A673 (cell line): ENCODE measurements at places on chromosomes 6 and 20. TPM values are rescaled to one million over a fixed set of nuclear protein-coding genes. Genes with fewer than 3 reads are reported as not detected.

DNA sequence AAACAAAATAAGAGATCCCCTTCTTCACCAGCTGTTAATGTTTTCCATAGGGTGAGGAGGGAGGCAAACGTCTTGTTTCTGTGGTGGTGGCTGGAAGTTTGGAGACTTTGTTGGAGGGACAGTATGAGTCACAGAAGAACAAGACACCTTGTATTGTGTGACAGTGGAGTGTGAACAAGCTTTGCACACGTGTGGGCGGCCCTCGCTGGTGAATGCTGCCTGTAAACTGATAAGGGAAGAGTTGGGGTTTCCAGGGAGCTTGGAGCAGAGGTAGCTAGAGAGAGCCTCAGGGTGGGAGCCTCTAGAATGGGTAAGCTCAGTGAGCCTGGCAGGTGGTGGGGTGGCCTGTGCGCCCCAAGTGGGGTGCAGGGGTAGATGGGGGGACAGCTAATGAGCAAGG, 78.3 kb downstream of the ZDHHC14 start:
- peaks cover 5% of the 10 kb centered on the region for H3K4me1 ChIP-seq
- no peak overlapping the region for H3K4me3 ChIP-seq
- DNase-seq, result no peak

GRCh38 chr6:91654357-91654756, 1067.5 kb upstream of the MAP3K7 start:
- no peaks in the 10 kb centered on the region for H3K4me1 ChIP-seq
- no peak overlapping the region for H3K27ac ChIP-seq
- no peaks in the 10 kb centered on the region for H3K27me3 ChIP-seq
- no peak overlapping the region for H3K4me3 ChIP-seq
- H3K36me3 ChIP-seq, result no peaks in the 10 kb centered on the region

DNA sequence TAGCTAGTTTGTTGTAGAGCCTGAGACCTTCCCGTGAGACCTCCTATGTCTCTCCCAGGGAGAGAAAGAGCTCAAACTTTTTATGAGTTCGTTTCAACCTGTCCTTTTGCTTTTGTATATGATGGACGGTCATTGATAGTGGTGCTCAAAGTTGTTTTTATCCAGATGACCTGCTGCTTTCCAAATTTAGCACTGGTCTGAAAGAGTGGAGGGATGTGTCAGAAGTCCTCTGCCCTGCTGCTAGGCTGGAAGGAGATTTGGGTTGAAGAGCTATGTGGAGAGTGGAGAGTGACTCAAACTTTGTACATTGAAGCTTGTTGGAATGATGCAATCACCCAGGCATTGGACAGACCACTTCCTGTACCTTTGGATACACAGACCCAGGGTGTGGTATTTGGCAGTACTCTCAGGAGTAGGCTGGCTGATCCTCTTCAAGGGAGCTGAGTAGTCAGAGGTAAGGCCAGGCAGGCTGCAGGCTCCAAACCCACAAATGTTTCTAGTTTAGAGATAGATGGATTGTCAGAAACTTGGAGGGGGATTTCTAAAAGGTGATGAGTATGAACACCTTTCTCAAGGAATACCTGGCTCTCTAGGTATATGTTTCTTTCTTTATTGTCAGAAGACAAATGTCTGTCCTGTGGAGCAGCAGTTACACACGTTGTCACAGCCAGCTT, 49.4 kb upstream of the RREB1 start:
- H3K4me3 ChIP-seq, result no peak overlapping the region
- no peaks in the 10 kb centered on the region for H3K36me3 ChIP-seq
- peaks cover 7% of the 10 kb centered on the region for H3K4me1 ChIP-seq
- H3K27me3 ChIP-seq, result no peaks in the 10 kb centered on the region

GRCh38 chr6:37624606-37625574, 72.8 kb downstream of the MDGA1 start:
- H3K36me3 ChIP-seq, result no peaks in the 10 kb centered on the region
- H3K27me3 ChIP-seq, result no peaks in the 10 kb centered on the region
- H3K27ac ChIP-seq, result no peak overlapping the region
- peak overlapping the region; percentile 4 for H3K4me3 ChIP-seq
- H3K4me1 ChIP-seq, result peaks cover 32% of the 10 kb centered on the region

GRCh38 chr6:38346291-38347079, 293.2 kb downstream of the BTBD9 start:
- no peak overlapping the region for H3K27ac ChIP-seq
- H3K4me1 ChIP-seq, result no peaks in the 10 kb centered on the region
- no peak overlapping the region for H3K4me3 ChIP-seq
- peak; percentile 76 for DNase-seq
- H3K36me3 ChIP-seq, result no peaks in the 10 kb centered on the region

DNA sequence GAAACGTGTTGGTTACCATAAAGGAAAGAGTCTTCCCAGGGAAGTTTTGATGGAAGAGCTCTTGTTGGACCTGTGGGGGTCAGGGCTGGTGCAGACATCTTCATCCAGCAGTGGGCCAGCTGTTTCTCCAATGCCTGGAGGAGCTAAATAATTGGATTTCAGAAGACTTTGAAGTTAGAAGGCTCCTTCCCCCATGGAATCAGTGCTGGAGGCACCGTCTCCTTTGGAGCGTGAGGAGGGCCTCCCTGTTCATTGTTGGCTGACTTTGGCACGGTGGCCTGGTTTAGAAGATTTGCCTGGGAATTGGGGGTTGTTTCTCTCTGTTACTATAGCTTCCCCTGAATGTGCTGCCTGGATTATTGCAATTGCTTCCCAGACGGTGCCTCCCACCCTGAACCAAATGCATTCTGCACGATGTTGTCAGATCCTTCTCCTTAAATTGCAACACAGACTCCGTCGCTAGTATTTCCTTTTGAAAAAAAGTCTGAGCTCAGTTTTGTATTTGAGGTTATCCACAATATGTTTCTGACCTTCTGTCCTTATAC, 27.7 kb upstream of the KCNG1 start:
- H3K4me1 ChIP-seq, result no peaks in the 10 kb centered on the region
- H3K36me3 ChIP-seq, result no peaks in the 10 kb centered on the region
- no peak for DNase-seq
- peaks cover 9% of the 10 kb centered on the region for H3K27me3 ChIP-seq
- no peak overlapping the region for H3K4me3 ChIP-seq
- H3K27ac ChIP-seq, result no peak overlapping the region

ZC2HC1B gene
- total RNA-seq, result not detected in 2 replicates

CYP39A1 gene
- total RNA-seq, result 0.17 TPM in 1 of 2 replicates, not detected in the other

ADISSP gene
- total RNA-seq, result 75.7 and 80.3 TPM in 2 replicates

- no peak for DNase-seq
- H3K36me3 ChIP-seq, result no peaks in the 10 kb centered on the region
- no peak overlapping the region for H3K4me3 ChIP-seq
Observed at GRCh38 chr20:44349349-44349748, 6.2 kb upstream of the HNF4A start.

DNA sequence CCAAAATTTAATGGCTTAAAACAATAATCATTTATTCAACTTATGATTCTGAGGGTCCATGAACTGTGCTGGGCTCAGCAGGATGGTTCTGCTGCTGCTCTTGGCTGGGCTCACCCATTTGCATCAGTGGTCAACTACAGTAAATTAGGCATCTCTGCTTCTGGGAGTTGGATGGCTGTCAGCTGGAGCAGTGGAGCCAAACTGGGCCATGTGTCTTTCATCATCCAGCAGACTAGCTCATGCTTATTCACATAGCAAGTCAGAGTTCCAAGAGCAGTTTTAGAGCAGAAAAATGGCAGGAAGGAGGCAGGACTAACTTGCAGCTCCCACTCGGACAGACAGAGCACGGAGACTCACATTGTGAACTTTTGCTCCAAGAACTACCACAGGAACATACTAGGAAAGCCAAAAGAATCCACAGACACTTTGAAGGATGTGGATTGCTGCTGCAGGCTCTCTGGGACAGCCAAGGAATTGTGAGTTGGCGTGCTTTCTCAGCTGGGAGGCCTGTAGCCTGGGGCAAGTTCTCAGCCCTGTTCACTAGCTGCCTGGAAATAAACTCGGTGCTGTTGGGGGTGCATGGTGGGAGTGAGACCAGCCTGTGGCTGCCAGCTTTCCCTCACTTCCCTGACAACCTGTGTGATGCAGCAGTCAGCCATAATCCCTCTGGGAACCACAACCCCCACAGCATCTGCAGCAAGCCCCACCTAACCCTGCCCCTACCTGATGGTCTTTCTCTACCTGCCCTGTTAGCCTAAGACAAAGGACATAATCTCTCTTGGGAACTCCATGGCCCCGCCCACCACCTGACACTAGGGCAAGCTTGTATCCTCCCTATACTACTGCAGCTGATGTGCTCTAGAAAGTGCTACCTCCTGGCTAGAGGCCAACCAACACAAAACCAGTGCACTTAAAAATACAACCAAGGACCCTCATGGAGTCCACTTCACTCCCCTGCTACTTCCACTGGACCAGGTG, 129.0 kb downstream of the JPH2 start:
- no peak for DNase-seq
- H3K27me3 ChIP-seq, result no peaks in the 10 kb centered on the region
- no peak overlapping the region for H3K27ac ChIP-seq
- no peaks in the 10 kb centered on the region for H3K4me1 ChIP-seq

DNA sequence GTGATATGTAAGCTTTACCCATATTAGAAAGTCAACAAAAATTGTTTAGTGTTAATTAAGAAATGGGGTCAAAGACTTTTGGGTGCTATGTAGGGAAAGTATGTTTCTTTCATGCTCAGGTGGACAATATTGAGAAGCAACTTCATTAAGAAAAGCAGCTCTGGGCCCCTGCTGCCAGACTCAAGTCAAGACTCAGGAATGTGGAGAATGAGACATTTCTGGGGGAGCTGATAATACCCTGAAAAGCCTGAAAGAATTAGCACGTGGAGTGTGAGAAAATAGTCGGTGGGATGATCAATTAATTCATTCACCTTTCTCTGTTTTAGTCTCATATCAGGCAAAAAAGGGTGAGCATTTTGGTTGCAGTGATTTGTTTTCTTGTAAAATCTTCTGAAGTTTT, 175.1 kb upstream of the IMPG1 start:
- no peak for DNase-seq
- H3K27me3 ChIP-seq, result no peaks in the 10 kb centered on the region
- no peaks in the 10 kb centered on the region for H3K4me1 ChIP-seq
- H3K27ac ChIP-seq, result no peak overlapping the region

FOXC1 gene
- 0.49 and 0.50 TPM in 2 replicates for total RNA-seq
